Stimulated activated naive CD8-positive, alpha-beta T cell treated with anti-CD3 and anti-CD28 coated beads, Interleukin-15, Interleukin-2, amounts not matched to agents 100 U/mL and 50 U/mL, for 24 hours (primary cell): ENCODE measurements at places on chromosomes 3 and 15.

GRCh38 chr15:99439524-99439835 lies 126.3 kb upstream of the MEF2A start:
- DNase-seq, result no peak

DNA sequence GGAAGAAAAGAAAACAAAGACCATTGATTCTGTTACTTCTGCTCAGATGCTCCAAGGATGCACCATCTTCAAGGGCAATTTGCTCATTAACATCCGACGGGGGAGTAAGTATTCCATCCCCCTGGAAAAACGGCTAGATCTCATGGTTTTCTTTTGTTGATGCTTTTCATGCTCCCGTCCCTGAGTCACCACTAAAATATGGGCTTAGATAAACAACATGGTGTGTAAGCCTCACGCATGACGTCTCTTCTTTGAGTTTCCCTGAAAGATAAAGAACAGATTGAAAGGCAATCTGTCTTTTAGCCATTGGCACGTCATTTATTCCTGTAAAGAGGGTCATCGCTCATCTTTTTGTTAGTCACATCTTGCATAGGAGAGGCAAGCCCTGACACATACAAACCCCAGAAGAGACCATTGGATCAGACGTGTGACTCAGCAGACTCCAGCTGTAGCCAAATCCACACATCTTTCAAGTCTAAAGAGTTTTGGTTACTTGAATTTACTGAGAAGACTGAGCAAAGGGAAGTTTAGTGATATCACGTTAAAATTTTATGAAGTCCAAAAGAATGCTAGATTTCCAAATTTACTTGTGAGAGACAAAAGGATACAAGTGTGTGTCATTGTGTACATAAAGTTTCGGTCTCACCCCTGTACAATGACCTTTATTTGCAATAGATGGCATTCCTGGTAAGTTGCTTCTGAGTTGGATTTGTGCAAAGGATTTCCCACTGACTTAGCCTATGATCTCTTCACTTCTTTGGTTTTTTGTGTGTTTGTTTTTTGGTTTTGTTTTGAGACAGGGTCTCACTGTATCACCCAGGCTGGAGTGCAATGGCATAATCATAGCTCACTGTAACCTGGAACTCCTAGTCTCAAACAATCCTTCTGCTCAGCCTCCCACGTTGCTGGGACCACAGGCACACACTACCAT lies 110.5 kb downstream of the PGPEP1L start:
- no peak for DNase-seq

DNA sequence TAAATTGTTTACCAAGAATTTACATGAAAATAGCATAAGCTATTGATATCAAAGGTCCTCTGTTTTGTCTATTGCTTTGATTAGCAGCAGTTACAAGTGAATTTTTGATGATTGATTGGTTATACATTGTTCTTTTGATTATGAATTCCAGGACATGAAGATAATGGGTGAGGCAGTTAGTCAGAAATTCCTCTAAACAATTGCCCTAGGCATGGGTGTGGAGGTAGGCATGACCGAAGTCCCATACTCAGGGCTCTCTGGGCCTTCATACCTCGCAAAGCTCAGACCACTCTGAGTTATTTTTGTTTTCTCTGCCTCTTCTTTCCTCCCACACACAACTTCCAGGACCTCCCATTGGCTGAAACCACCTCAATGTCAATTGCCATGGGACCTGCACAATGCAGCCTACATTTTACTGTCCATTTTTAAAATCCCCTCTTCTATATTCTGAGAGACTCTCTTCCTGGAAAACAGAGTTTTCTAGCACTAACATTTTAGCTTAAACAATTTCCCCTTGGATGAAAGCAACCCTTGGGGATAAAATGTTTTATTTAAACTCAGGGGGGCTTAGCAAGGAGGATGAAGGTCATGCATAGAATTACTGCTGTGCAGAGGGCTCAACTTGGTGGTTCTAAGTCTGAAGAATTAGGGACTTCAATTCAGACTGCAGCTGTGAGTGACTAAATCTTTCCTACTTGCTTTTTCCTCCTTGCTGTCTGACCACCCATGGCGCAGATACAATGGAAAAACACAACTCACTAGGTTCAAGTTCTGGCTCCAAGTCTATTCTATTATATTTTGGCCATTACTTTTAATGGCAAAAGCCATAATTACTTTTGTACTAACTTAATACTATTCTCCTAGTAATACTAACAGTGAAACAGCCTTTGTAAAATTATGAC lies 594.8 kb downstream of the NTRK3 start:
- no peak for DNase-seq

GRCh38 chr3:169539856-169540255 lies 123.7 kb downstream of the MECOM start:
- DNase-seq, result no peak

DNA sequence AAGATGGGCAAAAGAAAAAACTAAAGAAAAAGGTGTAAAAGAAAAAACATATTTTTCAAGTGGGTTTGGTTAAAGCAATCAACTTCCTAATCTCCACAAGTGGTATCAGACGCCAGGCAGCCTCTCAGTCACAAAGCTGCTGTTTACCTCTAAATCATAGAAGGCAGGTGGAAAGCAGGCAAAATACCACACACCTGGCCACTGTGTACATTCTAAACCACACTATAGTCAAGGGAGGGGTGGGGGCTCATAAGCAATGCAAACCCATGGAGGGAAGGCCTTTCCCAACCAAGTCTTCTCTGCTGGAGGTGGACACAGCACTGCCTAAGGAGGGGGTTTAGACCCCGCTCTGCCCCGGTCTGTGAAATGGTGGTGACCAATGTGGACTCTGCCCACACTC lies 50.4 kb downstream of the MCF2L2 start:
- no peak for DNase-seq

GRCh38 chr3:63706321-63707085 lies 54.0 kb downstream of the SNTN start:
- DNase-seq, result no peak

DNA sequence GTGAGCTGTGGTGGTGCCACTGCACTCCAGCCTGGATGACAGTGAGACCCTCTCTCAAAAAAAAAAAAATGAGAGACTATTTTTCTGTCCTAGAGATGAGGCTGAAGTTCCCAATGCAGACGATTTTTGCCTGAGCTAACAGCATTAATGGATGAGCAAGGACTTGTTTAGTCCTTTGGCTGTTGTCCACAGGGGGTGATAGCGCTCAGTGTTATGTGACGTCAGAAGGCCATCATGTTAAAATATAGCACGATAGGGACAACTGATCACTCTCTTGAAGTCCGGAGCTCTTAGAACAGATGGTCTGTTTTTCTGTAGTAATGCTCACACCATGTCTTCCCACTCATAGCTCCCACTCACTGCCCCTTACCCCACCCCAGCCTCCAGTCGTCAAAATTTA lies 6.8 kb downstream of the TRNT1 start:
- no peak for DNase-seq

DNA sequence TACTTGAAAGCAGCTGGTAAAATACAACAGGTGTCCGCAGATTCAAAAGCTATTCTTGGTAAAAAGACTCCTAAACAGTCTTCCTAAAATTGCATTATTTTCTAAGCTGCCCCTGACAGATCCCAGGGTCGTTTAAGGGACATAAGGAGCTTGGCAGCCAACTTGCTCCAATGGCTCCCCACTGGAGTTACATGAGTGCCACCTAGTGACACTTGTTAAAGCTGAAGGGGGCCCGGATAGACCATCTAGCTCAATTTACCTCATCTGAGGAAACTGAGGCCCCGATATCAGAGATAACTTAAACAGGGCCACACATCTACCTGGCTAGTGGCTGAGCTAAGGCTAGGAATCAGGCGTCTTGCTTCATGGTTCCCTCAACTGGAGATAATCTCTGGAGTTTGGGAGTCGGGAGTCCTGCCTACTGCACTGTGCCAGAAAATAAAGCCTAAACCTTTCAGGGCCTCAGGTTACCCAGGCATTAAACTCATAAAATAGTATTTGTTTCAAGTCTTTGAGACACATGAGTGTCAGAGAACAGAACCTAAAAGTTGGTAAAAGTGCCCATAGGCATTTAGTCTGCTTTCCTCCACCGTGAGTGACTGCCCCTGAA lies 6.5 kb upstream of the TBC1D23 start:
- DNase-seq, result peak; percentile 48

GRCh38 chr15:45402955-45403877 lies 24.9 kb upstream of the GATM start:
- DNase-seq, result peak; percentile 48

GRCh38 chr15:50797926-50798325 lies 32.4 kb upstream of the SPPL2A start:
- no peak for DNase-seq

- DNase-seq, result no peak
Measured at GRCh38 chr15:23561914-23562313, 3.6 kb upstream of the MKRN3 start.

GRCh38 chr3:140629357-140630137 lies 48.3 kb upstream of the TRIM42 start:
- DNase-seq, result no peak

DNA sequence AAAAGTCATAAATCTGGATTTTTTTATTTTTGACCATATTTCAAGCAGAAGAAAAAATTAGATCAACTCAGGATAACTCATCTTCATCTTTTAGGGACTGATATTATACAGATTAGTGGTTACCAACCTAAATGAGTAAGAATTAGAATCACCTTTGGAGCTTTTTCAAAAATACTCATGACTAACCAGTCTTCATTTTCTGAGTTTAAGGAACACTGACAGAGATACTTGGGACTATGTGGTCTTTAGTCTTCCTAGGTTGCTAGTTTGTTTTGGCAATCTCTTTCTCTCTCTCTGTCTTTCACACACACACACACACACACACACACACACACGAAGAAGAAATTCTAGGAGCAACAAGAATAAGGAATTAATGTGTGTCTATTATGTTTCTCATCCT lies 50.1 kb downstream of the TMOD3 start:
- DNase-seq, result no peak

DNA sequence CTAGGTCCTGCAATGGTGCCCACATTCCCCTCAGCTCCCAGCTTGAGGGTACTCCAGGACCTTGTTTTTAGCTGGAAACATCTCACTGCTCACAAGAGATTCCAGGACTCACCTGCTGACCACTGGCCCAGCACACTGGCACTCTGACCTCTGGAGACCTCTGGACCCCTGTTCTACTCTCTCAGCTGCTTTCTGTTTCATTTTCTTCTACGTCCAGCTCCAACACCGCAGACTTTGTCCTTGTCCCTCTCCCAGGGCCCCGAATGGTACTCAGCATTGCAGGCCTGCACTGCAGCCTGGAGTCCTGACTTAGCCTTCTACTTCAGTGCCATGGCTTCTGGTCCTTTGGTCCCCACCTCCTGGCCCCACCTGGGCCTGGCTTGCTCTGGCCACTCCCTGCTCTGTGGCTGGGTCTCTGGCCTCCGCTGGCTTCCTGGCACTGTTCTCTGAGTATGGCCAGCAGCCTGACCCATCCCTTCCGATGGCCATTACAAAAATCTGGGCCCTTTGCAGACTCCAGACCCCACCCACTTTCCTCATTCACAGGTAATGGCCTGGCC lies 27.9 kb downstream of the KY start:
- no peak for DNase-seq

- DNase-seq, result peak; percentile 25
Measured at GRCh38 chr3:58356054-58356453, 23.4 kb downstream of the PXK start.
